Stimulated activated CD4-positive, alpha-beta T cell treated with anti-CD3 and anti-CD28 coated beads, Interleukin-4, amount 100 ng/mL, for 4 hours (primary cell): ENCODE measurements at places on chromosomes 5 and 9.

DNA sequence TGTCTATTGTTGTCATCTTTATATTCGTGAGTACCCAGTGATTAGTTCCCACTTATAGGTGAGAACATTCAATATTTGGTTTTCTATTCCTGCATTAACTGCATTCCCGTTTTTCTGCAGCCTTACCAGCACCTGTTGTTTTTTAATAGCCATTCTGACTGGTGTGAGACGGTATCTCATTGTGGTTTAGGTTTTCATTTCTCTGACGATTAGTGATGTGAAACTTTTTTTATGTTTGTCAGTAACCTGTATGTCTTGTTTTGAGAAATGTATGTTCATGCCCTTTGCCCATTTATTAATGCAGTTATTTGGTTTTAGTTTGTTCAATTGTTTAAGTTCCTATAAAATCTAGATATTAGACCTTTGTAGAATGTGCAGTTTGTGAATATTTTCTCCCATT, 546.0 kb upstream of the RORB start:
- DNase-seq, result no peak

- no peak for DNase-seq
These were observed 58.4 kb downstream of the ZNF510 start for GRCh38 chr9:96719521-96719920.

GRCh38 chr5:136905571-136905970, 540.2 kb upstream of the TRPC7 start:
- no peak for DNase-seq

- no peak for DNase-seq
These were observed 548.5 kb upstream of the GRAMD2B start for GRCh38 chr5:125874717-125875116.

DNA sequence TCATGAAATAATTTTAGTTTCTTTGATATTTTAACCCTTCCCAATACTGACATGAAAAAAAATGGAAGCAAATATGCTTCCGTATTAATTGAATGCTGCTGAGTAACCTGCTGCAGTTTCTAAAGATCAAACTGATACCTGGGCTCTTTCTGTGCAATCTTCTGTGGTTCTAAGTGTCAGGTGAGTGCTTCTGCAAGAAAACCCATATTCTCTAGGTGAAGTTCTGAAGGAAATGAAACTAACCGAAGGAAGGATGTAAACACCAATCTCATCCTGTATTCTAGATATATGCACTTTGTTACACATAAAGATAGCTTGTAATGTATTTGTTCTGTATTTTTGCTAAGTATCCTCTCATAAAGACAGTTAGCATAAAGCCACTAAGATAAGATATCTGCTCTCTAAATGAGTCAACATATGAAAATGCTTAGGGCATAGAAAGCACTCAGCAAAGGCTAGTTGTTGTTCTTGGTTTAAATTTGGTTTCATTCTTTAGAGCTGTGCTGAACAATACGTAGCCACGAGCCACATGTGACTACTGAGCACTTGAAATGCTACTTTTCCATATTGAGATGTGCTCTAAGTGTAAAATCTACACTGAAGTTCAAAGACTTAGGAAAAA, 52.0 kb downstream of the ITGA2 start:
- no peak for DNase-seq

- no peak for DNase-seq
These were observed 116.0 kb downstream of the SLC12A2 start for GRCh38 chr5:128199611-128200010.
